ENCODE measurements at places on chromosomes 13 and 19.

DNA sequence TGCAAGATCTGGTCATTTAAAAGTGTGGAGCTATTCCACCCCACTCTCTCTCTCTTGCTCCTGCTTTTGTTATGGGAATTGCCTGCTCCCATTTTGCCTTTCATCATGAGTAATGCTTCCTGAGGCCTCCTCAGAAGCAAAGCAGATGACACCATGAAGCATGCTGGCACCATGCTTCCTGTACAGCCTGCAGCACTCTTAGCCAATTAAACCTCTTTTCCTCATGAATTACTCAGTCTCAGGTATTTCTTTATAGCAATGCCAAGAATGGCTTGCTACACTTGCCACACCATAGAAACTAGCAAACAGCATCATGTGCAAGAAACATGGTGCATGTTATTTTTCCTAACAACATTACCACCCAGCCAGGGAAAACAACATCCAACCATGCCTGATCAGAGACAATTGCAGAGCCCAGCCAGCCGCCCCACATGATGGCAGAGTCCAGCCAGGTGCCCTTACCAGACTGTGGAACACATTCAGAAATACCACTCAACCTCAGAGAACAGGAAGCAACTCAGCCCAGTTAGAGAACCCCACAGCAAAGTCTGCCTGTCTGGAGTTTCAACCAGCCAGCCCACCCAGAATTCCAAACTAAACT is 36.9 kb downstream of the SYDE1 start:
- DNase-seq = no peak

DNA sequence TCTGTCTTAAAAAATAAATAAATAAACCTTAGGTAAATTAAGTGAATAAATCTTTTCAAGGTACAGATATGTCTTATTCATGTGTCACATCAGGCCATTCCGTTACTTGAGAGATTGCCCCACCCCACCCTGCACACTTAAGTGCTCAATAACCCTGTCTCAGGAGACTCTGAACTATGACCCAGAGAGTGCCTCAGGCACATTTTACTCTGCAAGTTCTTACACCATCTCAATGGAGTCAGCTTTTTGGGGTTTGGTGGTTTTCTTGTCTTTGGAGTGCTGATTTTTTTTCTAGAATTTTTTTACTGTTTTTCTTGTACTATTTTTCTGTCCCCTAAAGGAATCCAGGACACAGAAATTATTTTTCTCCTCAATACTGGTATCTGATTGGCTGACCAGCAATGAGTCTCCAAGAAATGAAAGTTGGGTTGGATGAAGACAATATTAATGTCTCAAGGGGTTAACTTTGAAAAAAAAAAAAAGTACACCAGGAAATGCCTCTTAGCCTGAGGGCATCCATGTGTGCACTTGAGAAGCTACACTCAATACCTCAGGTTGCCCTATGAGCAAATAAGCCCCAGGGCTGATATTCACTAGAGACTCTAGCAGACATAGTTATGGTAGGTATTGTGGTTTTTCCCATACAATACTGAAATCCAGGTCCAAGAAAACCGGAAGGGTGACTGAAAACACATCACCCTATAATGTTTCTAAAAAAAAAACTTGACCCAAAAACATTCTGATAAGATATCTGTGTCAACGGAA is 114.6 kb upstream of the ZNF91 start:
- DNase-seq = no peak

- DNase-seq = no peak
Measured at GRCh38 chr13:110113284-110113764, 193.6 kb downstream of the COL4A1 start.

GRCh38 chr19:45985321-45985720 is 9.9 kb upstream of the CCDC61 start:
- no peak for DNase-seq

DNA sequence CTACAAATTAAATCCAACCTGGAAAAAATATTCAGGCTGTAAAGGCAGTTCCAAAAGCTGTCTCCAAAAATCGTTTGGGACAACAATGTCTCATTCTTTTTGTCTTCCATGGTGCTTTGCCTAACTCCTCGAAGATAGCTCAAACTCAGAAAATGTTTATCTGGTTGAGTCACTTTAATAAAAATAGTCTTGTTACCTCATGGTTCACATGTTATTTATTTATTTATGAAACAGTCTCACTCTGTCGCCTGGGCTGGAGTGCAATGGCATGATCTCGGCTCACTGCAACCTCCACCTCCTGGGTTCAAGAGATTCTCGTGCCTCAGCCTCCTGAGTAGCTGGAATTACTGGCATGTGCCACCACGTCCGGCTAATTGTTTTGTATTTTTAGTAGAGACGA is 4.9 kb upstream of the BRD4 start:
- DNase-seq = no peak

GRCh38 chr19:39188960-39189359 is 7.8 kb upstream of the NCCRP1 start:
- DNase-seq = no peak

DNA sequence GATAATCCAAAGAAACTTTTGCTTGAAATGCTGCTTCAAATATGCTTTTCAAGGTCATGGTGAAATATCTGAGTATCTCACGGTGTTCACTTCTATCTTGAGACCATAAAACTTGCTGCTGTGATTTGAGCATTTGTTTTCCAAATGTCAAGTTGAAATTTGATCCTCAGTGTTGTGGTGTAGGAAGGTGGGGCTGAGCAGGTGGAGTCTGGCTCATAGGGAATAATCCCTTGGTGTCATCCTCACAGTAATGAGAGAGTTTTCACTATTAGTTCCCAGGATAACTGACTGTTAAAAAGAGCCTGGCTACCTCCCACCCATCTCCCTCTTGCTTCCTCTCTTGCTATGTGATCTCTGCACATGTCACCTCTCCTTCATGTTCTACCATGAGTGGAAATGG is 858.0 kb upstream of the SLITRK5 start:
- no peak for DNase-seq

DNA sequence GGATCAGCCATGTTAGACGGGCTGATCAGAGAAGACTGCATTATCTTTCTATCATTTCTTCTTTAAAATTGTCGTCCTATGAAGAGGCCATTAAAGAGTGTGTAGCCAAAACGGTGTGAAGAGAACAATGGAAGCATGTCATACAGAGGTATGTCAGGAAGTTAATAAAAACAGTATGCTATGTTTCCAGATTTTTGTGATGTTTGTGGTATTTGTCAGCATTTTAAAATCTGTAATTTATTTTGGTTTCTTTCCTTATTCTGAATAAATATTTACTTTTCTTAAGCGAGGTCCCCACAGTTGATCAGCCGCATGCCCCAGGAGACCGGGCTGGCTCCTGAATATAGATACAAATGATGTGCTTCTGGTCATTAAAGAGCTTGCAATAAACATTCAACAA is 142.9 kb upstream of the SERP2 start:
- no peak for DNase-seq

DNA sequence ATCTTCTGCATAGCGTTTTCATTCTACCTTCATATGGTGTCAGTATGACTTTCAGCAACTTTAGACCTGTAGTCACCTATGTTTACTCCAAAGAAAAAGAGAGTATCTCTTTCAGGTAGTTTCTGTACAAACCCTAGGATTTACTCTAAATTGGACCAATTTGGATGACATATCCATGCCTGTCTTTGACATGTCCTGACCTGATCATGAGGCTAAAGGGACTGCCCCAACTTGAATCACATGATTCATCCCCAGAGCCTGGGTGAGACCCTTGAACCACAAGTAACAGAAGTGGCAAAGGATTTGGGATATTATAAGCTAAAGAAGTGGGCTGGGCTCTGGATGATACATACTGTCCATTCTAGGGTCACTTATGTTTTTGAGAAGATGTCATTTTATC is 124.5 kb upstream of the CSNK1A1L start:
- no peak for DNase-seq
